ENCODE measurements at places on chromosomes 13 and 19. TPM values are rescaled to one million over a fixed set of nuclear protein-coding genes. Genes with fewer than 3 reads are reported as not detected.

The ETHE1 gene
- 22.5 TPM for polyA plus RNA-seq

GRCh38 chr19:35093430-35093829 is 22.2 kb upstream of the FXYD3 start:
- DNase-seq, result no peak

GRCh38 chr19:47266401-47266941 is 8.2 kb upstream of the INAFM1 start:
- no peak for DNase-seq

GRCh38 chr13:112172641-112173251 is 105.8 kb downstream of the SOX1 start:
- no peak for DNase-seq

GRCh38 chr13:110445722-110446574 is 115.6 kb downstream of the RAB20 start:
- DNase-seq, result no peak

GRCh38 chr19:38742906-38743305 is 1.4 kb downstream of the CAPN12 start:
- no peak for DNase-seq

The ATP4B gene
- polyA plus RNA-seq, result not detected

The LGI4 gene
- polyA plus RNA-seq, result 10.0 TPM

DNA sequence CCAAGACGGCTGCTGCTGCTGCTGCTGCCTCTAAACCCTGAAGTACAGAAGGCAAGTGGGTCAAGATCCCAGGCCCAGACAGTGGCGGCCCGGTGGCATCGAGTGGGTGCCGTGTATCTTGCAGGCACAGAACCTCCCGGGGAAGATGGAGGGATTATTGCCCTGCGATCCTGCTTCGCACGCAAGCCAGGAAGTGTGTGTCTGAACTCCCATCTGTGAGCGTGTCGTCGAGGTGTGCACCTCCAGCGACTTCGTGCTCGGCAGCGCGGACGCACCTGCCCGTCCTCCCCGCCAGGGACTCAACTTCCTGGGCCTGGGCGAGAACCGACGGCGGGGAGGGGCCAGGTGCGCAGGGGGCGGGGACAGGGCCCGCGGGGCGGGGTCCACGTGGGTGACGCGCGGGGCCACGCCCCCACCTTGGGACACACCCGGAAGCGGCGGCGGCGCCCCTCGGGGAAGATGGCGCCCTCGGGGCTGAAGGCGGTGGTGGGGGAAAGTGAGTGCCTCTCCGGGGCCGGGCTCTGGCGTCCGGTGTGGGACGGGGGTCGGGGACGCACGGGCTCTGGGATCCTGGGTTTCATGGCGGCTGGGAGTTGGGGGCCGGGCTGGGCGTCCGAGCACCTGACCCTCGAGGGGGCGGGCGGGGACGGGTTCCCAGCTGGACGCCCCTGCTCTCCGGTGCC is at the start of gene STXBP2:
TSS of gene STXBP2 (plus strand) at position 420 of the 683 bp plus-strand sequence. CDS start at position 460, 40 bp downstream.
- DNase-seq, result no peak

GRCh38 chr13:88736026-88736425 is 1064.9 kb downstream of the SLITRK5 start:
- no peak for DNase-seq

DNA sequence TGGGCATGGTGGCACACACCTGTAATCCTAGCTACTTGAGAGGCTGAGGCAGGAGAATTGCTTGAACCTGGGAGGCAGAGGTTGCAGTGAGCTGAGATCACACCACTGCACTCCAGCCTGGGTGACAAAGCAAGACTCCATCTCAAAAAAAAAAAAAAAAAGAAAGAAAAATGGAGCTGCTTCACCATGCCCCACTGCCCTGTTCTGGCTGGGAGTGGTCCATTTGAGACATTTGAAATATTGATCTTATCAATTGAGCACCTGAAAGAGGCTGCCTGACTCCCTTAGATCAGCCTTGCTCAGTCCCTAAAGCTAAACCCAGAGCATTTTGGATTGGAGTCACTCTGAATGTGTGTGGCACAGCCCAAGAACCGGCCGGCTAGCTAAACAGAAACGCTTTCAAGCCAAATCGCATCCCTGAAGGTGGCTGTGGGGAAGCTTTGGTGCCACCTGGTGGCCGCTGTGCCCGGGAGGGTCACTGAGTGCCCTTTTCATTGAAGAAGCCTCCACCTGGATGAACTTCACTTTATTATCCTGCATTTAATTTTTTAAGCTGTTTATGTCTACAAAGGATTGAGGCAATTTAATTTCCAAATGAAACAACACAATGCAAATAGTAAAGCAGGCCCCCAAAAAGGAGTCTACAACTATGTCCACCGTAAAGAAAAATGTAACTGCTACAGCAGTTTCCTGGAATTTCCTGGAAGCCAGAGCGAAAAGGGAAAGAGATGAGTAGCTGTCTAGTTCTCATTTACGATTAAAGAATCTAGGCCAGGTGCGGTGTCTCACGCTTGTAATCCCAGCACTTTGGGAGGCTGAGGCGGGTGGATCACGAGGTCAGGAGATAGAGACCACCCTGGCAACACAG is 53.1 kb upstream of the SERPINE3 start:
- peak; percentile 83 for DNase-seq

The ZNF490 gene
- 2.5 TPM for polyA plus RNA-seq

The CEACAM8 gene
- polyA plus RNA-seq, result 0.25 TPM

The URAD gene
- 1.5 TPM for polyA plus RNA-seq

DNA sequence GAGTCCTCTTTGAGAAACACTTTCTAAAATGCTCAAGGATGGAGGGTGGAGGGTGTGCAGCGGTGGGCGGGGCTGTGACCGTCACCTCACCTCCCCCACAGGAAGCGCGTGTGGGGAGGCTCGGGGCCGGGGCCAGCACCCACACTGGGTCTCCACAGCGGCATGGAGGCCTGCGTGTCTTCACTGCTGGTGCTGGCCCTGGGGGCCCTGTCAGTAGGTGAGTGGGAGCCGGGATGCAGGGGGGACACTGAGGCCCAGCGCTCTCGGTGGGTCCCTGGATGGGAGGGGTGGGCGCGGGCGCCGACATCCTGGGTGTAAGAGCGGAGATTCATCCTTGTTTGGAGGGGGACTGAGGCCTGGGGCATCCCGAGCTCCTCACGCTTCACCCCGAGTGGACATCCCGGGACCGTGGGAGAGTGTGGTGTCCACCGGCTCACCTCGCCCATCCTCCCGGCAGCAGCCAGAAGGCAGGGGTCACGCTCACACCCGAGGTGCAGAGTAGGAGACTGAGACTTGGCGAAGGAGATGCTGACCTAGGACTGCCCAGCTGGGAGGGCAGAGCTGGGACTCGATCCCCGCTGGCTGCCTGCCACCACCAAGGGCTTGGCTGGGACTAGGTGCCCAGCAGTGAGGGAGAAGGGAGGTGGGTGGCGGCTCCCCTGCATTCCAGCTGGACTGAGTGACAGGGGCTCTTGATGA is at the start of gene GZMM:
TSS of gene GZMM (plus strand) at position 144 of the 699 bp plus-strand sequence. CDS start at position 163, 19 bp downstream.
- no peak for DNase-seq

The DCT gene
- polyA plus RNA-seq, result 0.98 TPM

The ERICH4 gene
- polyA plus RNA-seq, result not detected

- DNase-seq, result no peak
These were observed 205.5 kb downstream of the NALCN start for GRCh38 chr13:101210774-101211173.

The TEKTIP1 gene
- polyA plus RNA-seq, result 3.5 TPM

- peak; percentile 73 for DNase-seq
These were observed 19.3 kb downstream of the ENOX1 start for GRCh38 chr13:43767341-43767931.

The RNF126 gene
- 22.2 TPM for polyA plus RNA-seq

The RXFP2 gene
- not detected for polyA plus RNA-seq

DNA sequence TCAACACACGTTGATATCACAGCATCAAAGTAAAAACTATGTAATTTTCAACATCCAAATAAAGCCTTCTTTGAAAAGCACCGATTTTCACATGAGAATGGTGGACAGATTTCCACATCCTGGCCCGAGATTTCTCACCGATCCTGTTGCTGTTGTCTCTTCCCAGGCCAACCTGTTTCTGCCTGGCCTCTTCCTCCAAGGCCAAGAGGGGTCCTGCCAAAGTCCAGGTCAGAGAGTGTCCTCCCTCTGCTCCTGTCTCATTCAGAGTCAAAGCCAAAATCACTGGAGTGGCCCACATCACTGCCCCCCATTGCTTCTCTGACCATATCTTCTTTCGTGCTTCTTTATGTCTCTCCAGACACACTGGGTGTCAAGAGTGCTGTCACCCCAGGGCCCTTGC is 49.5 kb downstream of the CHST8 start:
- DNase-seq, result no peak

- peak; percentile 26 for DNase-seq
These were observed 402.7 kb downstream of the TBC1D4 start for GRCh38 chr13:75079226-75079625.

The KLHL1 gene
- polyA plus RNA-seq, result not detected

The ZNF440 gene
- polyA plus RNA-seq, result 4.3 TPM

The ZNF814 gene
- 27.8 TPM for polyA plus RNA-seq

DNA sequence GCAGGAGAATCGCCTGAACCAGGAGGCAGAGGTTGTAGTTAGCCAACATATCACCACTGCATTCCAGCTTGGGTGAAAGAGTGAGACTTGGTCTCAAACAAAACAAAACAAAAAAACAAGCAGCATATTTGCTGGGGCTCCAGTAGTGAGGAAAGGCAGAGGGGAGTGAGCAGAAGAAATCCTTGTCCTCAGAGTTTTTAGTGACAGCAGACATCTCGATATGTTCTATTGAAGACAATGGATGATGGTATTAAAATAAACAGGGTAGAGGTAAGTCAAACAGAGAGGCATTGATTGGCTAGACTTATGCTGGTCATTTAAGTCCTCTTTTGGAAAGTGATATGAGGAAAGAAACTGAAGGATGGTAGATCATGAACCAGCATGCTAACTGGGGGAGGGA is 19.0 kb downstream of the NLRP7 start:
- no peak for DNase-seq

DNA sequence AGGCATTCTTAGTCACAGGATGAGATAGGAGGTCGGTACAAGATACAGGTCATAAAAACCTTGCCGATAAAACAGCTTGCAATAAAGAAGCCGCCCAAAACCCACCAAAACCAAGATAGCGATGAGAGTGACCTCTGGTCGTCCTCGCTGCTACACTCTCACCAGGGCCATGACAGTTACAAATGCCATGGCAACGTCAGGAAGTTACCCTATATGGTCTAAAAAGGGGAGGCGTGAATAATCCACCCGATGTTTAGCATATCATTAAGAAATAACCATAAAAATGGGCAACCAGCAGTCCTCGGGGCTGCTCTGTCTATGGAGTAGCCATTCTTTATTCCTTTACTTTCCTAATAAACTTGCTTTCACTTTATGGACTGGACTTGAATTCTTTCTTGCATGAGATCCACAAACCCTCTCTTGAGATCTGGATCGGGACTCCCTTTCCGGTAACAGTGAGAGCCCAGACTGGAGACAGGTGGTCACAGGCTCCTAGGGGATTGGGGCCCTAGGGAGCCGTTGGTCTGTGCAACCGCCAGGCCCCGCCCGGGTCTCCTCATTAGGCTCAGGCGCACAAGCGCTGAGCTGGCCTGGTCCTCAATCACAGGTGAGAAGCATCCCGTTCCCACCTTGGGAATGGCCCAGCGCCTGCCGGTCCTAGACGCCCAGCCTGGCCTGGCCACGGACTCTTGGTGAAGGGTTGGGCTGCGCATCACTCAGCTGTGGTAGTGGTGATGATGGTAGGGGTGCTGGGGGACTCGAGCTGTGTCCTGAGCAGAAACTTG is 10.9 kb upstream of the ZNF544 start:
- DNase-seq, result no peak

DNA sequence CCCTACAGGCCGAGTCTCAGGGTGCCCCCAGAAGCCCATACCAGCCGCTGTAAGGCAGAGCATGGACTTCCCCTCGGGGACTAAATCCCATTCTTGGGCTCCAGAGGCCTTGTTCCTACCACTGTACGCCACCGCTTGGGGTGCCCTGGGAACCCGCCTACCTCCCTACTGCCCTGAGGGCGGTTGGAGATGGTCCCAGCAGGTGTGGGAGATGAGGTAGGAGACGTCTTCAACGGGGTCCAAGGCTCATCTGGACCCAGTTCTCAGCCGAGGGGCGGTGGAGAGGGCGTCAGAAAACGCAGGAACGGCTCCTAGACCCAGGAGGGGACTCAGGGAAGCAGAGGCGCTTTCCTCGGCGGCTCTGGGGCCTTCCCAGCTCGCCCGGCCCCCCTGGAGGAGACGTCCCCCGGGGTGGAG is 833 bp upstream of the ZIK1 start:
- DNase-seq, result no peak

DNA sequence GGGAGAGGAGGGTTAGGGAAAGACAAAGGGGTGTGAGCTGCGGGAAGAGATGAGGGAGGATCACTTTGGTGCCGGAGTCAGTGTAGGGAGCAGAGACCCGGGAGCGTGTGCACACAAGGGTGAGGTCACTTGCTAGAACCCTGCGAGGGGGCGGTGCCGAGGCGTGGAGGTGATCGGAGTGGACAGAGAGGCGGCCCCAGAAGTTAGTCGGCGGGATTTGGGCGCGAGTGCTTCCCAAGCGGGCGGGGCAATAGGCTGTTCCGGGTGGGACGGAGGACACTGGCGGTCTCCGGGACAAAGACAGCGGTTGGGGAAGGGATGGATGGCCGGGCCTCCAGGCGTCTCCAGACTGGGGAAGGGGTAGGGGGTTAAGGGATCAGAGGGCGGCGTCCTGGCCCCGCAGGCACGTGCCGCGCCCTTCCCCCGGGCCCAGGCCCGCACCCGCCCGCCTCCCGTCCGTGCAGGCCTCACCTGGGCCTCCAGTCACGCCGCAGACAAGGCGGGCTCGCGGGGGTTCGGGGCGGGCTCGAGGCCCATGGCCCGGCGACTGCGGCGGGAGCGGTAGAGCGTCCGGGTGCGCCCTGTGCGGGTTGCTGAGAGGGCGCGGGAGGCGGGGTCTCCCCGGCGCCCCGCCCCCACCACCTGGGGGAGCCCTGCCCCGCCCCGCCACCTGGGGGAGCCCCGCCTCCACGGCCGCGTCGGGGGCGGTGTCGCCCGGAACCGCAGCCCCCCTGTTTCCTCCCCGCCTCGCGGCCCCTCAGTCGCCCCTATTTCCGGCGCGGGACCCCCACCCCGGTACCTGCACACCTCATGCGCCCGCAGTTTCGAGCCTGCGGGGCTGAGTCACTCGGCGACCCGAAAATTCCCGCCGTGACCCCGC is at the start of gene LPAR2:
TSS of gene LPAR2 (minus strand) at position 600 of the 880 bp plus-strand sequence. CDS start 945 bp downstream, outside the sequence.
- peak; percentile 40 for DNase-seq

DNA sequence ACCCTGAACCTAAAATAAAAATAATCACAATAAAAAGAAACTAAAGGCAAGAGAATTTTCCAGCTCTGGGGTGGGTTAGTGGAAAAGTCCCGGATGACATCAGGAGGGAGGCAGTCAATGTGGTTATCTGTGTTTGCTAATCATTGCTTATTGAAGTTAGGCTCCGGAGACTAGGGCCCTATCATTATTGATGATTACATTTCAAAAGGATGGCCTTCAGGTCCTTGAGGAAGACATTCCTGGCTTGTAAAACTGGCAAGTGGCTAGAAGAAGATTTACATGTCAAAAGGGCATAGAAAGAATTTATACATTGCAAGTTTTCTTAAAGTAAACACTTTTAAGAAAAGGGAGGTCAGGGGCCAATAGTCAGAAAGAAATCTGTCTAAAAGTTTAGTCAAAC is 123.4 kb downstream of the POSTN start:
- DNase-seq, result no peak

The SERP2 gene
- polyA plus RNA-seq, result 5.5 TPM

GRCh38 chr13:85799097-85799582 is at the start of gene SLITRK6:
SLITRK6 (minus strand) TSS chr13:85799419; CDS start chr13:85796508, 2,911 bp downstream.
- peak; percentile 92 for DNase-seq

GRCh38 chr19:30090963-30091362 is 148.9 kb downstream of the URI1 start:
- no peak for DNase-seq
